CMK (cell line): ENCODE measurements at places on chromosomes 7 and 10.

DNA sequence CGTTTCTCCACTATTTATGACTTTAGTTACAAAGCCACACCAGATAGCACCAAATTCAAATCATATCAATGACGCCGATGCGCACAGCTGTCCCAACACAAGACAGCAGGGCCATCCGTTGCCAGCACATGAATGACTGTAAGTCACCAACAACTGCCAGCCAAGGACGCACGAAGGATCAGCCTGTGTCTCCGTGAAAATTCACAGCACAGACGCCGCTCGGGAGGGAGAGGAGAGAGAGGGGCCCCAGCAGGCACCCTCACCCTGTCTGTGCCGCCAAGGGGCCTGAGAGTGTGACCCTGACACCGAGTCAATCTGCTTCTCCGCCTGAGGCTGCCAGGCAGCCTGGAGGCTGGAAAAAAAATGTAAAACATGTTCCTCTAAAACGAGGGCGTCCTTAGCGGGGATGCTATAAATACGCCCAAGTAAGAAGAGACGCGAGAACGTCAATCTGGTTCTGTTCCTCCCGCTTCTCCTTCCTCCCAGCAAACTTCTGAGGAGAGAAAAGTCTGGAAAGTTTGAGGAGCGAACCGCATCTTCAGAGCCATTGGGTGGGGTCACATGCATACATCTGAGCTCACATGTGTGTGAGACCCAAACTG, 111.2 kb downstream of the PTPRN2 start:
- no peak for DNase-seq

DNA sequence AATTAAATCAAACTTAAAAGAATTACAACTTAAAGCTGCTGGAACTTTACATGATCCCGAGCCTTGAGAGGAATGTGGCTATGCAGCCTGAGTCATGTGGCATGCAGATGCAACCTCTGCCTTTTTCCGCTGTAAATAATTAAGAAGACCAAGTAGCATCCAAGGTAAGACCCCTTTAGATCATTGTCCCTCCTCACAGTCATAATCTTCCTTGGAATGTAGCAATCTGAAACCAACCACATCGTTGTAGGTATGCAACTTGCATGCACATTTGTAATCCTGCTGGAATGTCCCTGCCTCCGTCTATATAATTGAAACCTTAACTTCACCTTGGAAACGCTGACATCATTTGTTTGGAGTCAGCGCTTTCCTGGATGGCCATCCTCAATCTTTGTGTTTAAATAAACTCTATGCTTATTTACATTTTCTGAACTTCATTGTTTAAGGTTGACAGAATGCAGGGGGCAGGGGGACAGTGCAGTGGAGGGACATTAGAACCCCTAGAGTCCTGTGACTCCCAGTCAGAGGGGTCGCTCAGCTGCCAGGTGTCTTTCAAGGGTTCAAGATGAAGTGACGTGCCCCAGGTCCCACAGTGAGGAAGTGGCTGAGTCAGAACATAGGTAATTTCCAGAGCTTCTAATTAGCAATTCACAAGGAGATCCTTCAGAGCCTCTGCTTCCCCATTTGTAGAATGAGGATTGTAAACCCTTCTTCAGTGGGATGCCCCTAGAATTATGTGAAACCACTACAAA, 110.7 kb downstream of the RALA start:
- no peak for DNase-seq

DNA sequence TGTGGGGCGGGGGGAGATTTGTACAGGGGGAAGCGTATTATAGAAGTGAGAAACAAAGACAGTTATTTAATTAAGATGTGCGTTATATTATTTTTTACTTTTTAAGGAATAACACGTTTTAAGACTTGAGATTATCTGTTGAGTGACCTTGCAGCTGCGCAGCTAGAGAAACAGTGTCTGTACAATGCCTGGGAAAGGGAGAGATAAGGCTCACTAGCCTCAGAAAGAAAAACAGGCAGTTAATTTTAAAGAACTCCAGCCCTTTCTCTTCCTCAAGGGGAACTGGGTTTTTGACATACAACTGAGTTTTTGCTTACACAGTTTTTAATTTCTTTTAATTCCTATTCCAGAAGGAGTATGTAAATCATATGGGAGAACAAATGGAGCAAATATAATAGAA, 50.7 kb downstream of the LMBR1 start:
- no peak for DNase-seq

DNA sequence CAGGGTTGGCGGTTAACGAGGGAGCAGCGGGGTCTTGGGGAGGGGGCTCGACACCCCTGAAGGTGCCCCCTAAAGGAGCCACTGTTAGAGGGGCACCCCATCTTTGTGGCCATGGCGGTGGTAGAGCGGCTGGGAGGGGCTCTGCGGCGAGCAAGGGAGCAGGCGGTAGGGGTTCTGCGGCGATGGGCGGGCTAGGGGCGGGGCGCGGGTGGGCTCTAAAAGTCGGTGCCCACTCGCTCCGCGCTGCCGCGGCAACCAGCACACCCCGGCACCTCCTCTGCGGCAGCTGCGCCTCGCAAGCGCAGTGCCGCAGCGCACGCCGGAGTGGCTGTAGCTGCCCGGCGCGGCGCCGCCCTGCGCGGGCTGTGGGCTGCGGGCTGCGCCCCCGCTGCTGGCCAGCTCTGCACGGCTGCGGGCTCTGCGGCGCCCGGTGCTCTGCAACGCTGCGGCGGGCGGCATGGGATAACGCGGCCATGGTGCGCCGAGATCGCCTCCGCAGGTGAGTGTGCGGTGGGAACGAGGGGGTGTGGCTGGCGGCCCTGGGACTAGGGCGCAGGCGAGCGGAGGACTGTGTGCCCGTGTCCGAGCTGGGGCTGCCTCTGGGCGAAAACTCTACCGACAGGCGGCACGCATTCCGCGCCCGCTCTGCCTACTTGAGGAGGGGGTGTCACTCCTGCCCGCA, at the start of gene MEST:
MEST (plus strand) TSS at position 245 of the 682 bp plus-strand sequence; CDS start at position 474, 229 bp downstream.
- no peak for DNase-seq

- DNase-seq, result no peak
These were observed 220.4 kb downstream of the TMEM178B start for GRCh38 chr7:141294143-141294829.

- no peak for DNase-seq
These were observed 78.2 kb upstream of the MKLN1 start for GRCh38 chr7:131249483-131249882.

- no peak for DNase-seq
These were observed 96.9 kb downstream of the HIPK2 start for GRCh38 chr7:139680676-139681462.

DNA sequence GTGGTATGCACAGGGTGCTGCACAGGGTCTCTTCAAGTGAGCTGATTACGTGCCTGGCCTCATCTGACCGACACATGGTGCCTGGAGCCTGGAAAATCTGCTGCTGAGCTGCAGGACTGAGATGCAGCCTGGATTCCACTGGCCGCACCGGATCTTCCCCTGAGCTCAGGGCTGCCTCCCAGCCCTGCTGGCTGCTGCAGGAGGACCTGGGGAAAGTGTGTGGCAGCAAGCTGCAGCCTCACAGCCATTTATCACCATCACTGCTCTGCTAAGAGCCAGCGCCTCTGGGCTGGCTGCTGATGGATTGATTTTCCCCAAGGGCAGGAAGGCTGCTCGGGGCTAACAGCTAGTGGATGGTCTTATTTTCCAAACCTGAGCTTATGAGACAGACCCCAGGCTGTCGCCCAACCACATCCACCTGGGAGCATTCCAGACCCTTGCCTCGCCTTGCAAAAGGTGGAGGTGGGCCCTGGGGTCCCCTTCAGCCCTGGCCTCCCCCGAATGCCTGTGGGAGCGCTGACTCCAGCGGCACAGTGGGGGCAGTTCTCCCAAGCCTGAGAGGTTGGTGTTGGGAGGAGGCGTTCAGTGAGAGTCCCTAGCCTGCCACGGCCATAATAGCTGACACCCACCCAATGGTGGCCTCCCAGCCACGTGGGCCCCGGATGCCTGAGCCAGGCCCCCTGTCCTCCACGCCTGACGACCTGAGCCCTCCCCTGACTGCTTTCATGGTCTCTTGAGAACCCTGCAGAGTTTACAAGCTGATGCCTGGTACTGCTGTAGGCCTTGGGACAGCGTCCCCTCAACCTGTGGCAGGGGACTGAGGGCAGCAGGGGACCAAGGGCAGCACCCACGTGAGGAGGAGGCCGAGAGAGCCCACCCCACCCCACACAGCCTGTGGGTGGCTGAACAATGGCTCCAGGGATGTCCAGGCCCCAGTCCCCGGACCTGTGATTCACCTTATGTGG, 38.2 kb downstream of the STK32C start:
- no peak for DNase-seq

GRCh38 chr10:111338805-111339204, 262.0 kb downstream of the ADRA2A start:
- DNase-seq, result no peak

GRCh38 chr10:110827410-110827809, 44.3 kb upstream of the PDCD4 start:
- no peak for DNase-seq

GRCh38 chr7:90690159-90690858, 94.2 kb downstream of the CDK14 start:
- DNase-seq, result no peak

DNA sequence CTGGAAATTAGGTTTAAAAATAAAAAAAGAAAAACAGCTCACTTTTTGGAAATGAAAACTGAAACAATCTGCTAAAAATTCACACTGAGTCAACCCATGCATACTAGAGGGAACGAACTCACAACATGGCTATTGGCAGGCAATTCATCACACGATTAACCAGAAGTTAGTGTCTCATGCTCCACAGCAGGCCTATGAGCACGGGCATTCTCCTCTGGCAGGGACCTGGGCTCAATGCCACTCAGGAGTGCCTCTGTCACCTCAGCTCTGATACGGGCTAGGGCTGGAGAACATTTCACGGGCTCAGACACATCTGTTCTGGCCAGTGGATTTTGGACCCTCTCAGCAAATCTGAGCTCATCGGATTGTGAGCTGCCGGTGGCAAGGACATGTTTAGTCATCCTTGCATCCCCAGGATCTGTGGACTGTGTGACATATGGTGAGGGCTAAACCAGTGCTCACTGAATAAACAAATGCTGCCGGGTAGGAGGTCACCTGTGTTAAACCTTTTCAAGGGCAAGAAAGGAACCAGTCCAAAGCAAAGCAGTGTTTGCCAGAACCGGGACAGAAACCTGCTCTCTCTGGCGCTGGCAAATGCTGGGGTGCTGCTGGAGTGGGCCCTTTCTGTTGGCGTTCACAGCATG, 40.1 kb downstream of the POLR3A start:
- no peak for DNase-seq

- DNase-seq, result no peak
These were observed 12.7 kb downstream of the SHH start for GRCh38 chr7:155799514-155799913.
